ENCODE measurements at places on chromosomes 3 and 15.

DNA sequence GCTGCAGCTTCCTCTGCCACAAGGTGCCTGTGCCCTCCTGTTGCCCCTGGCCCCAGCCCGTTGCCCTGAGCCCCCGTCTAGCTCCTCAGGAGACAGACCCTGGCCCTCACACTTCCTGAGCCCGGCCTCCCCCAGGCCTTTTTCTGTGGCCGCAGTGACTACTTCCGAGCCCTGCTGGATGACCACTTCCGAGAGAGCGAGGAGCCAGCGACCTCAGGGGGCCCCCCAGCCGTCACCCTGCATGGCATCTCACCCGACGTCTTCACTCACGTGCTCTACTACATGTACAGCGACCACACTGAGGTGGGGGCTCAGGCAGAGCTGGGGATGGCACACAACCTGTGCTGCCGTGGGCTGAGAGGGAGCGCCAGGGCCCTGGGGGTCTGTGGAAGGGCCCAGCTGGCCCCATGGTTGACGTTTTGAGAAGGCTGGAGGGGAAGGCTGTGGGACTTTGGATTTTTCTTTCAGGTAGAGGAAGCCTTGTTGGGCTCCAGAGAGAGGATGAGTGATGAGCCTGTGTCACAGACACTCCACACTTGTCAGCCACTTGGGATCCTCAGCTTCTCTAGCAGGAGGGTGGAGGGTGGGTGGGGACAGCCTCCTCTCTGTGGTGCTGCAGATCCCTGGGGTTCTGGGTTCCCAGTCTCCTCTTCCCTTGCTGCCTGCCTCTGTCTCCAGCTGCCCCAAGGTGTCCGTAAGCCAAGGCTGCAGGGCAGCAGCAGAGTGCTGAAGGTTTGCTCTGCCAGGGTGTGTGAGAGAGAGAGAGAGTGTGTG, 5.0 kb downstream of the ABTB1 start:
- no peak for DNase-seq

- no peak for DNase-seq
Observed at GRCh38 chr15:51600114-51600513, 22.5 kb downstream of the DMXL2 start.

- no peak for DNase-seq
Observed at GRCh38 chr15:54289590-54290136, 311.4 kb downstream of the UNC13C start.

- no peak for DNase-seq
Observed at GRCh38 chr15:67813104-67813634, 12.1 kb upstream of the SKOR1 start.

DNA sequence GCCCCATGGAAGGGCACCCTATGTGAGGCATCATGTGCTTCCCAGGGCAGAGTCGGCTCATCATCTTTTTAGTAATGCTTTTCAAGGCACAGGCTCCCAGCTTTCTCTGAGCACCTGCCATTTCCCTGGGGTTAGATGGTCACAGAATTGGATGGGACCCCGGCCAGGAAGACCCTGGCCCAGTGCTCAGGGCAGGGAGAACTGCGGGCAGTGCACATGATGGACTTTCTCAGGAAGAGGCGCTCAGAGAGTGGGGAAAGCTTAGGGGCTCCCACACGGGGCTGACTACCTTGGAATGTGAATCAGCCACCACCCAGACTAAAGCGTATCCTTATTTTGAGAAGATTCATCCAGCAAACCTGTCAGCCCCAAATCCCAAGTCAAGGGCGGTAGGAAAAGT, 16.5 kb upstream of the SKOR1 start:
- no peak for DNase-seq
